ENCODE measurements at places on chromosomes 5 and 9.
A peak's percentile ranks its signal among the peaks of the same experiment; 100 is the strongest.

- DNase-seq = no peak
Measured at GRCh38 chr9:133421615-133422542, at the start of gene ADAMTS13. Gene ADAMTS13 (plus strand): TSS chr9:133422367. CDS start chr9:133422444, 77 bp downstream.

DNA sequence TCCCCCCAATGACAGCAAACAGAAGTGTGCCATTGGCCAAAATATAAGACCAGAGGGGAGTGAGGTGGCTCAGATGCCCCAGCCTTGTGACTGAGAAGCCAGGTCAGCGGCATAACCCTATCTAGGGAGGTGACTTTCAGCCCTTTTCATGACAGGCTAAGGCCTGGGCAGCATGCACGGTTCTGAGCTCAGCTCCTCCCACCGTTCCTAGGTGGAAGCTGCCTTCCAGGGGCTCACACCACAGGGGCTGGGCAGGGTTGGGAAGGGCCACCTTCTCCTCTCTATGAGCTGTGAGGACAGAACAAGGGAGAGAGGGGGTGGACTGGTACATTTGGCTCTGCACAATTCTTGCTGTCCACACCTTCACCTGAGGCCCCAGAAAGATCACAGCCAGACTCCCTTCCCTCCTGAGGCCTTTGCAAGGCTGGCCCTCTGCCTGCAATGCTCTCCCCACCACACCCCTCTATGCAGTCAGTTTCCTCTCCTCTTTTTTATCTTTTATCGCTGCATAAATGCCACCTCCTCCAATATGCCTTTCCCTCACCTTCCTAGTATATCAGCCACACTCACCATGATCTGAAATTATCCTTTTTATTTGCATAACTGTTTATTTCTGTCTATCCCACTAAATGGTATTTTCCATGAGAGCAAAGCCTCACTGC lies 5.1 kb upstream of the EGR1 start:
- no peak for DNase-seq

- peak; percentile 40 for DNase-seq
Measured at GRCh38 chr5:134902071-134902801, 2.7 kb upstream of the PCBD2 start.

DNA sequence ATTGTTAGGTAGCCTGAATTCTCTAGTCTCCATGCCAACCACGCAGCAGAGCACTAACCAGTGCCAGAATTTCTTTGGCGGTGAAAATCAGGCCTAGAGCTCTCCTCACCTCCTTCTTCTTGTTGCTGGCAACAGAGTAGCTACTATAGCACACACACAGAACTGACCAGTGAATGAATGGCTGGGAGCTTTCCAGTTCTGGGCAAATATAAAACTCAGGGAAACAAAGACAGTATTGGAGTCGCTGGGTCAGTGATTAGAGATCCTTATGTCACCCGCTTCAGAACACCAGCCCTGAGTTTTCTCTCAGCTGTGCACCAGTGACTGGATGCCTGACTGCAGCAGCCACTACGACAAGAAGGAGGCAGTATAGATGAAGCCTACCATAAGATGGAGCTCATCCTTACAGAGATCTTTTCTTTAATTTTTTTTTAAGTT lies 26.9 kb upstream of the FEM1C start:
- no peak for DNase-seq

DNA sequence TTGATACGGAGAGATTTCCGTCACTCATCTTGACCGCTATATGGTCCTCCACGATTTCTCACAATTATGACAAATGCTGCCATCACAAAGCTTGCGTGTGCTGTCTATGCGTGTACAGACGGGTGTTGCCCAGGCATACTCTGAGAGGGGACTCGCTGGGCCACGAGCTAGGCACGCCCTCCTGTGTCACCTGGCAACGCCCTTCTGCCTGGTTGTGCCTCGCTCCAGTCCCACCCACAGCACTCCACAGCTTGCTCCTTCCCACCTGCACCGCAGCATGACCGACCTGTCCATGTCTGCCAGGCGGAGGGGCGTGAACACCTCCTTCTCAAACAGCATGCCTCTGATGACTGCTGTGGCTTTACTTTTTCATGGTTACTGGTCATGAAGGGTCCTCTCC lies 55.6 kb downstream of the CAMSAP1 start:
- DNase-seq = no peak

DNA sequence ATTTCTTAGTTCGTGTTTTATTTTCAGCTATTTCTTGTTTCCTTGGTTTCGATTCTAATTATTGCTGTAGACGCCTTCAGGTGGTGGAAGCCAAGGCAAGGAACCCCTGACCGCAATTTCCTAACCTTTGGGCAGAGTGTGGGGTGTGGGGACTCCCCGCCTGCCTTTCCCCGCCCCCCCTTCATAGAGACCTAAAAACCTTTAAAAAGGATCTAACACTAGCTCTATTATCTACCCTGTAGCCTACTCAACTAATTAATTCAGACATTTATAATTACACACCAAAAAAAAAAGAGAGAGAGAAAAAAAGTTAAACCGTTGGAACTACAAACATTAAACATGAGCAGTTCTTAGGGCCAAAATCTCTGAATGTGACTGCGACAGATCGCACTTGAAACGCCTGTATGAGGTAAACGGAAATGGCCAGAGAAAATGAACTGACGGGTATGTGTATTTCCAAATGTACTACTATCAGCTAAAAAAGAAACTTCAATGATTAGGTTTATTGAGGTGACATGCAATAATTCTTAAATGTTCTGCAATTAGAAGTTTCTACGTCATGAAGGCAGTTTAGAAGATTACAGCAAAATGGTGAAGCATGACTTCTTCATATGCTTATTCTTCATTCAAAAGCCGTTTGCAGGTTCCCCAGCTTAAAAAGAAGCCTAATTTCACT lies 19.0 kb upstream of the FER start:
- peak; percentile 64 for DNase-seq

GRCh38 chr9:27179245-27179865 lies 70.3 kb downstream of the TEK start:
- DNase-seq = no peak

DNA sequence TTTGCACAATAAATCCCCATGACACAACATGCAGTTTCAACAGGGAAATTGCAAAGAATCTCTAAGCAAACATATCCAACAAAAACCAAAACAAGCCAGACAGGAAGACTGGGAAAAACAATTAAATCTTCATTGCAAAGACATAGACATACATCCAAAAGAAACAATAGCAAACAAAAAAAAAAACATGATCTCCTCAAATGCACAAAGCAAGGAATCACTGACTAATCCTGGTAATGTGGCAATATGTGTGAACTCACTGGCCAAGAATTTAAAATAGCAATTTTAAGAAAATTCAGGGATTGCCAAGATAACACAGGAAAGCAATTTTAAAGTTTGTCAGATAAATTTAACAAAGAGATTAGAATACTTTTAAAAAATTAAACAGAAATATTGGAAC lies 520.1 kb upstream of the SMC2 start:
- no peak for DNase-seq

DNA sequence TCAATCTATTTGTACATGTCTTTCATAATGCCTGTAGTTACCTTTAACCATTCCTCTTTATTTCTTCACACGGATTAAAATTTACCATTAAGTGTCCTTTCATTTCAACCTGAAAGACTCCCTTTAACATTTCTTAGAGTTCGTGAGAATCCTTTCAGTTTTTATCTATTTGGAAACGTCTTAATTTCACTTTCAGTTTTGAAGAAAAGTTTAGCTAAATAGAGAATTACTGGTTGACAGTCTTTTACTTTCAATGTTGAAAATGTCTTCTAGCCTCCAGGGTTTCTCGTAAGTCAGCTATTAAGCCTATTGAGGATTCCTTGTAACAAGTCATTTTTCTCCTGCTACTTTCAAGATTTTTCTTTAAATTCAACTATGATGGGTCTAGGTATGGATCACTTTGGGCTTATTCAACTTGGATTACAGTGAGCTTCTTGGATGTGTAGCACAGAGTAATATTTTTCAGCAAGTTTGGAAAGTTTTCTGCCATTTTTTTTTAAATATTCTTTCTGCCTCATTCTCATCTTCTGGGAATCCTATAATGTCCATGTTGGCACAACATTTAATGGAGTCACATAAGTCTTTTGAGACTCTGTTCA lies 48.5 kb downstream of the RFX3 start:
- DNase-seq = no peak

- DNase-seq = no peak
Measured at GRCh38 chr5:62621280-62621679, 42.7 kb downstream of the LRRC70 start.

DNA sequence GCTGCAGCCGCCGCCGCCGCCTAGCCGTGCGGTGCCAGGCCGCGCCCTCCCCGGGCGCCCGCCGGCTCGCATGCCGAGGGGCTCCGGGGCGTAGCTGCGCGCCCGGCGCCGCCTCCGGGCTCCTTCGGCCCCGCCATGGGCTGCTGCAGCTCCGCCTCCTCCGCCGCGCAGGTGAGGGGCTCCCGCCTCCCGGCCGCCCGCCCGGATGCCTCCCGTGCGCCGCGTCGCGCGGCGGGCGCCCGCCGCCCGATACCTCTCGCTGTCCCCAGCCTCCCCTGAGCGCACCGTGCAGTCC lies 230 bp downstream of the SLC44A1 start:
- no peak for DNase-seq

DNA sequence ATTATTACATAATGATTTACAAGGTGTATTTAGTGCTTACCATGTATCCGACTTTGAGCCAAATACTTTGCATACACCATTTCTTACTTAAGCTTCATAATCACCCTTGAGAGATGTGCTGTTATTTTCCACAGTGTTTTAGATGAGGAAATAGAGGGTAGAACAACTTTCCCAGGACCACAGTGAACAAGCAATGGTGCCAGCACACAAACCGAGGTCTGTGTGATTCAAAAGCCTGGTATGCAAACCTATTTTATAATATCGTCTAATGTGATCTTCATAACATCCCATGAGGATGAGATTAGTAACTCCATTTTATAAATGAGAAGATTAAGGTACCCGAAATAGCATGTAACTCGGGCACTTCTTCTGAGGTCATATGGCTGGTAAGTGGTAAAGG lies 294.7 kb downstream of the NSG2 start:
- no peak for DNase-seq

Data from AML-193 (cell line).